ENCODE measurements at places on chromosomes 7 and 10.

DNA sequence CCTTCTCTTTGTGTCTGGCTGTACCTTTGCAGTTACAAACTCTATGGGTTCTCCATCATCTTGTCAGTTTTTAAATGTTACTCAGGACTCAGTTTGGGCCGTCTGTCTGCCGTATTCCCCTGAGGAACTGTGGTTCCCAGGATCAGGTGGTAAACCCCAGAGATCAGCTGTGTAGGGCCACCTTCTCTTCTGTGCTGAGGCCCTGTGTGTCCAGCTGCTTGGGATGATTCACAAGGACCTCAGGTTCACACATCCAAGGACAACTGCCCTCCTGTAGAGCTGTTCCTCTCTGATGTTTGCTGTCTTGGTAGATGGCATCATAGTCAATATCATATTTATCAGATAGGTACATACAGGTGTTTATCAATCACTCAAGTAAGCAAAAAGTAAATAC is 24.5 kb downstream of the CUL1 start:
- DNase-seq = no peak

- DNase-seq = peak; percentile 43
These were observed 136.6 kb downstream of the ARID5B start for GRCh38 chr10:62037890-62038608.

DNA sequence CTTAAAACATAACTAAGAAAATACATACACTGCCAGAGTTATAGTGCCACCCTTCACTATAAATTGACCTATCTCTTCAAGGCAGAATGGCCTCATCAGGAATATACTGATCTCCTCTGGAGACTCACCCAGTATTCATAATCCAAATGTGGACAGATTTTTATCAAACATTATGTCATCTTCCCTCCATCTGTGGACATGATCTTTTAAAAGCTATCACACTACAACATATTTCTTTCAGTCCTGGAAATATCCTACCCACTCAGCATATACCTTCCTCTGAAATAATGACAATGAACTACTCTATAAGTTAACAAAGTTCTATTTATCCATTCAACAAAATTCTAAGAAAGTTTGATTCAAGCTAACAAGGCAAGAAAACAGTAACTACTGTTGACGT is 3.2 kb downstream of the ZNF800 start:
- DNase-seq = no peak

DNA sequence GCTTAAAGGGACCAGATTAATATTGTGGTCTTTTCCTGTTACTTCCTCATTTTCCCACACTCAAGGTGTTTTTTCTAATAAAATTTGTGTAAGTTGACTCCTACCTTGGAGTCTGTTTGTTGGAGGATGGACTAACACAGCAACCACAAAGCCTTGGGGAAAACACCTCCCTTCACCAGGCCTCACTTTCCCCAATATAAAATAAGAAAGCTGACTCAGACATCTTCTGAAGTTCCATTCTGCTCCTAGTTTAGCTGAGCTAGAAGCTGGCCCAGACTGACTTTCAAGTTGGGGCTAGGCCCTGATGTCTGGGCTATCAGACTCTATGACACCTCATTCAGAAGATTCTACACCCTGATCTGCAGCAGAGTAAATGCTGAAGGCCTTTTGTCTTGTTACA is 73.0 kb upstream of the ADRB1 start:
- no peak for DNase-seq

GRCh38 chr7:66919304-66919703 is 1.7 kb upstream of the TMEM248 start:
- no peak for DNase-seq

DNA sequence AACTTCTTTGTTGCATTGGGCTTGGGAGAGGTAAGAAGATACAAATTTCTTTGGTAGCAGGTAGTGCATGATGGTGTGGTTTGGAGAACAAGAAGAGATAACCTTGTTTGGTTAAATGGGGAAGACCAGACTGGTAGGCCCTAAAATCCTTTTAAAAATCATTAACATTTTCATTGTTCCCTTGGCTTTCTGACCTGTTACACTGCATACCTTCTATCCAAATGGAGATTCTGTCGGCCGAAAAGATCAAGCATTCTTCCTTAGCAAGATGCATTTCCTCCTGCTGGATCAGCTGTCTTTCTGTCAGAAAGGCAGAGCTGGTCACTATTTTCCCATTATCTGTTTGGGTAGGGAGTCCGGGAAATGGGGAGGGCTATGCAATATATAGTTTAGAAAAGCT is 33.7 kb downstream of the AGK start:
- DNase-seq = no peak

GRCh38 chr10:48460182-48460581 is 144.7 kb downstream of the ARHGAP22 start:
- DNase-seq = no peak

DNA sequence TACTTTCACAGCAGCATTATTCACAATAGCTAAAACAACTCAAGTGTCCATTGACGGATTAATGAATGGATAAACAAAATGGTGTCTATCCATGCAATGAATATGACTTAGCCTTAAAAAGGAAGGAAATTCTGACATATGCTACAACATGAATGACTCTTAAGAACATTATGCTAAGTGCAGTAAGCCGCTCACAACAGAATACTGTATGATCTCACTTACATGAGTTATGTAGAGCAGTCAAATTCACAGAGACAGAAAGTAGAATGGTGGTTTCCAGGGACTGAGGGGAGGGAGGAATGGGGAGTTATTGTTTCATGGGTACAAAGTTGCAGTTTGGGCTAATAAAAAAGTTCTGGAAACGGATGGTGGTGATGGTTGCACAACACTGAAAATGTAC is 282.0 kb downstream of the GRID1 start:
- DNase-seq = no peak

GRCh38 chr7:91287371-91288084 is 23.3 kb downstream of the FZD1 start:
- no peak for DNase-seq

GRCh38 chr7:128863433-128863989 is 855 bp downstream of the ATP6V1F start:
- DNase-seq = peak; percentile 16

- no peak for DNase-seq
These were observed 107.4 kb upstream of the ABCB5 start for GRCh38 chr7:20508109-20508508.

DNA sequence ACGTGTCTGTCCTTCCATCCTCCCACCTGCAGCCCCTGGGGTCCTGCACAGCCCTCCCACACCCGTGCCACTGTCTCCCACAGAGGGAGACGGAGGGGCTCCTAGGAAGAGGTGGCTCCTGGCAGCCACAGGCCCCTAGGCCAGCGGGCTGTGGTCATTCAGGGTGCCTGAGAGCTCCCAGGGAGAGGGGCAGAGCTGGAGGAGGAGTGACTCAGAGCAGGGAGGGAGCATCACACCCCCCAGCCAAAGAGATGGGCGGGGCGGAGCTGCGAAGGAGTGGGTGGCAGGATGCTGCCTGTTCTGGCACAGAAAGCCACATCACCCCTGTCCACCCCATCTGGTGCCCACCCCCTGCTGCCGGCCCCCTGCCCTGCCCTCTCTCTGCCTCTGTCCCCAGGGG is 50.5 kb downstream of the STK32C start:
- no peak for DNase-seq

GRCh38 chr7:7263297-7264230 is 81.2 kb downstream of the C1GALT1 start:
- no peak for DNase-seq

DNA sequence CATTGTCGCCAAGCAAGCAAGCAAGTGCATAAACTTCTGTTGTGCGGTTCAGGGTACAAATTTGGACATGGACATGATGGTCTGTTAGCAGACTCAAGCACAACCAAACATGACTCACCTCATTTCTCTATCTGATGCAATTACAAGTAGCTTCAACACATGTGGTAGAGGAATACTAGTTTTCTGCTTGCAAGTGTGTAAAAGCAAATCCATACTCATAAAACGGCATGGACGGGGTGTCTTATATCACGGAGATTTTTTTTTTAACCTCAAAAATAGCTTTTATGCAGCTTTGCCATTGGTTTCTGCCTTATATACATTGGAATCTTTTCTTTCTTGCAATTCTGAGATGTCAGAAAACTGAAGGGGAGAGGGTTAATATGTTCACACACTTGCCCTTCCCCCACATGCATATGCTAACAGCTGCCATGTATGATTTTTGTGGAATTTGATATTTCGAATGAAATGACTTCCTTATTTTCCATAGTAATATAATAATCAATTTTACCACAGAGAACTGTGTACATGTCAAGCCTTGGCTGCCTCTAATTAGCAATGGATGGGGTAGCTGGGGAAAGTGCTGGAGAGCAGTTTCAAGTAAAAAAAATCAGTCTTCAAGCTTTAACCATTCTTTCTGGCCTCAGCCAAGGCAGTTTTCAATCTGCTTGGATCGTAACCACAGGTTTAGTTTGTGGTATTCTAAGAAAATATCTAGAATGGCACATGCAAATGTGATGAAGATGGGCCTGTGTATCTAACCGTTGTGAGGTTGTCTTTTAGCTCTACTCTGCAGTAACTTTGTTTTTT is 106.0 kb upstream of the PDCD4 start:
- DNase-seq = peak; percentile 17

- DNase-seq = peak; percentile 74
These were observed 346.8 kb upstream of the NFE2L3 start for GRCh38 chr7:25805027-25805687.

- no peak for DNase-seq
These were observed 10.7 kb downstream of the RHEB start for GRCh38 chr7:151508991-151509390.

DNA sequence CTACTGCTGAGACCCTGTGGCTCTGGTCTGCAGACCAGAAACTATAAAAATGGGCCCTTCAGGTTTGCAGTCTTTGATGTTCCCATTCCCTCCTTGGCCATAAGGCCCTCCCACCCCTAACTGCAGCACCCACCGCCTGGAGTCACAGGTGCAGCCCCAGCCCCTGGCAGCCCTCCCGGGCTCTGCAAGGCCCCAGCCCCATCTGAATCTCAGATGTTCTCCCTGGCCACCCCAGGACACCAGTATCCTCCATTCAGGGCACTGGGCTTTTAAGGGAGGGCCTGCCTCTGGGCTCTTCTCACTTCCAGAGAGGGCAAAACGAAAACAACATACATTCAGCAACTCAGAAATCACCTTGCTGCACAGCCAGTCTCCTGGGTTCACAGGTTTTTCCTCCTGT is 107.7 kb upstream of the RET start:
- DNase-seq = no peak

DNA sequence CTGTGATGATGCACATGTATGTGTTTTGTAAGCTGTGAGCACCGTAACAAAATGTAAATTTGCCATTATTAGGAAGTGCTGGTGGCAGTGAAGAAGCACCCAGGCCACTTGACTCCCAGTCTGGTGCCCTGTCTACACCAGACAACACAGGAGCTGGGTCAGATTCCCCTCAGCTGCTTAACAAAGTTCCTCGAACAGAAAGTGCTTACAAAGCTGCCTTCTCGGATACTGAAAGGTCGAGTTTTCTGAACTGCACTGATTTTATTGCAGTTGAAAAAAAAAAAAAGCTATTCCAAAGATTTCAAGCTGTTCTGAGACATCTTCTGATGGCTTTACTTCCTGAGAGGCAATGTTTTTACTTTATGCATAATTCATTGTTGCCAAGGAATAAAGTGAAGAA is 71.1 kb downstream of the ATAD1 start:
- no peak for DNase-seq

Measured in DMS153 (cell line).